ENCODE measurements at places on chromosomes 13 and 19.
A peak's percentile ranks its signal among the peaks of the same experiment; 100 is the strongest.

GRCh38 chr13:56349866-56350265, 790.9 kb upstream of the PRR20A start:
- no peak for DNase-seq

- no peak for DNase-seq
Observed at GRCh38 chr19:6576869-6577475, 14.0 kb downstream of the CD70 start.

- no peak for DNase-seq
Observed at GRCh38 chr13:50631041-50631440, 212.5 kb downstream of the DLEU7 start.

DNA sequence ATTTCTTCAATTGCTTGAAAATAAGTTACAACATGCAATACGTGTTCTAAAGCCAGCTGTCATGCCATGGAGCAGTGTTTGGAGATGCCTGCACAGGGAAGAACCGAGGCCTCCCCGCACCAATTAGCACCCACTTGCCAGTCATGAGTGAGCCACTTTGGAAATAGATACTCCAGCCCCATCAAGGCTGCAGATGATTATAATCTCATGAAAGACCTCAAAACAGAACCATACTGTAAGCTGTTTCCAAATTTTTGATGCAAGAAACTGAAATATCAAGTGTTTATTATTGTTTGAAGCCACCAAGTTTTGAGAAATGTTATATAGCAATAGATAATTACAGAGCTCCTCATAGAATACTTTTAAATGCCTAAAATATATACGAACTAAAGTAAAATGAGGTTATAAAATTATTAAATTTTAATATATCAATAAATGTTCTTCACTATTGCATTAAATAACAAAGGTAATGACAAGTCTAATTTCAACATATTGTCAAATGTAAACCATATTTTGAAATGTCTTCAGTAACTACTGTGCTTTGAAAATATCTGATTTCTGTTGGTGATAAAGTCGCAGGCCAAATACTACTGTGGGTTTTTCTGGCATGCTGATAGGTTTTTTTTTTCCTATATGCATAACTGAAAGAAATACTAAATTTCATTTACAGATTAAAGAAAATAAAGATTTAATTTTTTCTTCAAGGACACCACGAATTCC, 43.0 kb downstream of the DIAPH3 start:
- DNase-seq = no peak

- no peak for DNase-seq
Observed at GRCh38 chr19:39087907-39088686, 3.9 kb downstream of the ACP7 start.

DNA sequence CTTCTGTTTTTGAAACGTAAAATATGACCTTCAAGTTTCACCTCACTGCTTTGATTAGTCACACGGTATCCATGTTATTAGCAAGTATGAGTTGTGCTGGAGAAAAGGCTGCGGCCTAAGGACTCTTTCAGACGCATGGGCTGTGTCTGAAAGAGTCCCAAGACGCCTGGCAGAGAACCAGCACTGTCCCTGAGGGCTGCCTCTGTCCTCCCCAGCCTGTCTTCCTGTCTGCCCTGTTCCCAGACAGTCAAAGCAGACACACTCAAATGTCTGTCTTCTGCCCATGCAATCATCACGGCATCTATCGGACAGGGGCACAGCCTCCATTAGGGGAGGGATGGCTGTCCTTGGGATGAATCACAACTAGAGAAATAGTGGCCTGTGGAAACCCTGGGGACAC, 65.5 kb downstream of the DPY19L3 start:
- DNase-seq = no peak

- no peak for DNase-seq
Observed at GRCh38 chr19:54307389-54308020, 5.5 kb downstream of the LILRA5 start.

DNA sequence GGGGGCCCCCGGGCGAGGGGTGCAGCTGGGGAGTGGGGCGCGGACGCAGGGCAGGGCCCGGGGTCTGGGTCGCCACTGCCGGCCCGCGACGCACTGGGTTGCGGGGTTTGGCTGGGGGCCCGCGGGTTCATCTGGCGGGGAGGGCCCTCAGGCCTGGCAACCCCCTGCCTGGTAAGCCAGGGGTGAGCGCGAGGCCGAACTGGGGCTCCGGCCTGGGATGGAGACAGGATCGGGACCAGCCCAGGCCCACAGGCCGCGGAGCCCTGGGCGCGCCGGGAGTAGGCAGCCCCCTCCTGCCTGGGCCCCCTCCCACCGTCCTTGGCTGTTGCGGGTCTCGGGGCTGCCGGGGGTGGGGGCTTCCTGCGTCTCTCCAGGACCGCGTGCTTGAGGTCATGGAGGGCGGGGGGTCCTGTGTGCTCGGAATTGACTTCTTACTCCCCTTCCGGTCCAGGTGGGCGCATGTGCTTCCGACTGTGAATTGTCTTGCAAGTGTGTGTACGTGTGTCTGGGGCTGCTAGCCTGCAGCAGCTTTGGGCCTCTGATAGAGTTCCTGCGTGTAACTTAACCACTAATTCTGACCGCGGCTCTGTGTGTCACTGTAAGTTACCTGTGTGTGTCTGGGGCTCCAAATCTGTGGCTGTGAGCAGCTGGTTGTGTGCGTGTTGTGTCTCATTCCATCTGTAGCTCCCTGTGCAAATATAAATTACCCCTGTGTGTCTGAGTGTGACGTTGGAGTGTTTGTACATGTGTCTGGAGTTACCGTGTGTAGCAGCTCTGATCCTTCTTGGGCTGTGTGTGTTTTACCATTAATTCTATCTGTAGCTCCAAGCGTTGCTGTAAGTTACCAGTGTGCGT, 751 bp downstream of the GRAMD1A start:
- peak; percentile 54 for DNase-seq

GRCh38 chr13:28128926-28129325, 9.4 kb upstream of the PAN3 start:
- DNase-seq = no peak

DNA sequence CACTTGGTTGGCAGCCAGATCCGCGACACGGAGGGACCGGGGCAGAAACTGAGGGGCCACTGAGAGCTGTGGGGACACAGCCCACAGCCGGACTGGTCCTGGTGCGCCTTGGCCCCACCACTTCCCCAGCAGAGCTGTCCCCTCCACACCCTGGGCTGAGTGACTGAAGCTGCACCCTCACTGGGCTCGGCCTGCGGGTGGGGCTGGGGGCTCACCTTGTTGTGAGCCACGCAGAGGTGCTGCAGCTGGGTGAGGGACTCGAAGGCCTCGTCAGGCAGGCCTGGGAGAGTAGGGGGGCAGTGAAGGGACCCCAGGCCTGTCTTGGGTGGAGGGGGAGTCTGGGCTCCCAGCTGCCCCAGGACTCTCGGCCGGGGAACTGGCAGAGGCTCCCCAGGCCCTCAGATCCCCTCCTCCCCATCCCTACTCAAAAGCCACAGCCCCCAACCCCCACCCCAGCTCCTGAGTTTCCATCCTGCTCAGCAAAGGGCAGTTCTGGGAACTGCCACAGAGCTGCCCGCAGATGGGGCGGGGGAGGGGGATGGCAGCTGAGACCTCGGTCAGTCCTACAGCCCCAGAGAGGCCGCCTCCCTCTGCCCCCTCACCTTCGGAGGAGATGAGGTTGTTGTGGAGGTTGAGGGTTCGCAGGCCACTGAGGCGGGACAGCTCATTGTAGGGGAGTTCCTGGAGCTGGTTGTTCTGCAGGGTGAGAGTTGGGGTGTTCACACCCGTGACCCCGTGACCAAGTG, 2.3 kb downstream of the PODNL1 start:
- no peak for DNase-seq

DNA sequence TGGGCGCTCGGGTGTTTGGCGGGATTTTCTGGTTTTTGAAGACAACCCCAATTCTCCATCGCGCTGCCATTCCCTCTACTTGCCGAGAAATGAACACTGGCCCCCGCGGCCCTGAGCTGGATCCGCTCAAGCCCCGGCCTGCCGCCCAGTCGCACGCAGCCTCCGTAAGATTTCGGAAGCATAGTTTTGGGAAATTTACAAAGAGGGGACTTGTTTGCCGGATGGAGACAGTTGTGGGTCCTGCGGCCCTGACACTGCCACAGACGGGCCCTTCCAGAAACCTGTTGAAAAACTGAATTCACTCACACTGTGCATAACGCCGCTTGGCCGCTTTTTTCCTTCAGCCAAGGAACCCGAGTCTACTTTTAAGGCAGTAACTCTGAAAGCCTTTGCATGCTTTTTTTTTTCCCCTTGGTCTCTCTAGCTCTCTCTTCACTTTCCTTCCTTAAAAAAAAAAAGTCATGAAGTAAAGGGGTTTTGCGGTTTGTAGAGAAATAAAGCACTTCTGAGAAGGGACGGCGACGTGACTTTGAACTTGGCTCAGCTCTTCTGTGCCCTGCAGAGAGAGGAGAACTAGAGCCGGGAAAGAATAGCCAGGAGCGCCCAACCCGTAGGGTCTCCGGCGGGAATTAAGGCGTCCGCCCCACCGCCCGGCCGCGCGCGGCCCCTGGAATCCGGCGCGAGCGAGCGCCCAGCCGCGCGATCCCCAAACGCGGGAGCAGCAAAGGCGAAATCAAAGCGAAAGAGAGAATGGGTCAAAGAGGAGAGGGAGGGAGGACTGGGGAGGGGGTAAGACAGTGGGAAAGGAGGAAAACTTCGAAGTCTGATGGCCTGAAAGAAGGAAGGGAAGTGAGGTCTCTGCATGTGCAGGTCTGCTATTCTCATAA, 3.4 kb upstream of the ZIC2 start:
- no peak for DNase-seq

- DNase-seq = no peak
Observed at GRCh38 chr13:42602906-42603305, 29.0 kb downstream of the TNFSF11 start.

GRCh38 chr13:24033527-24034302, 126.8 kb upstream of the SPATA13 start:
- DNase-seq = no peak

GRCh38 chr19:571566-571974, 826 bp upstream of the BSG start:
- DNase-seq = no peak

DNA sequence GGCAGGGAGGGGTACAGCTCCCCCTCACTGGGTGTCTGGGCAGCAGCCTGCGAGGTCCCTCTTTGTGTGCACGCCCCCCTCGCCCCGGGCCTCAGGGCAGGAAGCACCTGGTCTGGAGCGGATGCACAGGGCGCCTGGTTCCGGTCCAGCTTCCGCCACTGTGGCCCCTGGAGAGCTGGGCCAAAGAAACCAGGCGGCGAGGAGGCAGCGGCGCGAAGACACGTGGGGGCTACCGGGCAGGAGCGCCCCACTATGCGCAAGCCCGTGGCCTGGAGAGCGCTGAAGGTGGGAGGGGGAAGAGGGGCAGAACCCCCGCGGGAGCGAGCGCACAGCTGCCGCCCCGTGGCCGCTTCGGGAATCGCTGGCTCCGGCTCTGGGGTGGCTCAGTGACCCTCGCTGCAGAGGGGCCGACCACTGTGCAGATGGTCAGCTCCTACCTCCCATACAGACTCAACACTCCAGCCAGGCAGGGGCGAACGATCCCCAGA, 1.7 kb upstream of the LYL1 start:
- DNase-seq = no peak

GRCh38 chr13:107117327-107118012, 549.5 kb upstream of the ARGLU1 start:
- no peak for DNase-seq

DNA sequence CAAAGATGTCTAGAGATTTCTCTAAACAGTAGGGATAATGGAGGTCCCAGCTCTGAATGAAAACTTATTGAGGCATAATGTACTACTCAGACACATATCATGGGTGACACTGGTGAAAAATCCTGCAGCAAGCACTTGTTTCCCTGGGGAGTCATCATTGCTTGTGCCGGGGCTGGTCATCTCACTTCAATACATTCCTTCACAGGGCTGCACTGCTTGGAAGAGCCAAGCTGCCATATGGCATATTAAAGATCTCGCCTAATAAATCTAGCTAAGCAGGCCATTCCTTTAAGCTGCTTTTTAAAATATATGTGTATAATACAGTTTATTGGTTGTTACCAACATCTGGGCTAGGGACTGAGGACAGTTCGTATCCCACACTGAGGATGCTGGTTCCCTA, 332.2 kb upstream of the GPC6 start:
- DNase-seq = no peak

DNA sequence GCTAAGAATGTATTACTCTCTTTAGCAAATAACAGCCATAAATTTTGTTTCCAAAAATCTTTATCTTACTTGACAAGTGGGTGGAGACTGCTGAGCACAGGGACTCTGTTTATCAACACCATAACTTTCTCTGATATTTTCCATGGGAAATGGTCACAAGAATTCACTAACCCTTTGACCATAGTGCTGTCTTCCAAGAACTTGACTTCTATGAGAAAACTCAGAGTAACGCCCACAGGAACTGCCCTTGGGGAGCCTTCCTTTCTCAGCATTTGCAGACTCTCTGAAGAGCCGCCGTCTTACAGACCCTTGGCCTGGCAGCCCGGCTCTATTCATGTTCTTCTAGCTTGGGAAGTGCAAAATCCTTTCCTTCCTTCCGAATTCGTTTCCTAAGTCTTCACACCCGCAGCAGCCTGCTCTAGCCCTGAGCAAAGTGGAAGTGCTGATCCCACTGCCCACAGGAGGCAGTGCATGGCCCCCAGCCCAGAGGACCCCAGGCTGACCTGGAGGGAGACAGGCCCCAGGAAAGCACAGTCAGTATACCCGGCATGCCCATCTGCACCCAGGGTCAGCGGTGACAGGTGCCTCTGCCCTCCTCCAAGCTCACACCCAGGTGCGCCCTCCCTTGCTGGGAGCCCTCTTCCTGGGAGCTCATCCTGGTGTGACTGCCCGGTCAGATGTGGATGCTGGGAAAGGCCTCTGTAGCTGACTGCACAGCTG, 10.2 kb downstream of the GAS6 start:
- no peak for DNase-seq

DNA sequence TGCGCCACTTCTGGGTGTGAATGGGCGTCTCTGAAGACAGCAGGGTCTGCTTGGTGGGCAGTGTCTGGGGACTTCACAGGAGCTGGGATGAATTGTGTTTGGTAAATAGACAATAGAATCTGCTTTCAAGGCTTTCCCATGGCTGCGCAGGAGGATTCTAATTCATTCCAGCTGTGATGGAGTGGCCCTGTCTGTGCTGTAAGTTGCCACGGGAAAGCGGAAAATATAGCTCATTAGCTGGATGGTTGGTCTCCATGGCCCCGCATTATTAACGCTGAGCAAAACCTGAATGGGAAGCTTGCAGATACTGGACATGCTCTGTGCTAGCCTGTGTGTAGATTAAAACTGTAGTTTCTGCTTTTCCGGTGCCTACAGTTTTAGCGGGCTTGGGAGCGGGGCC, 15.6 kb upstream of the C1QTNF9 start:
- DNase-seq = no peak
